ENCODE measurements at places on chromosomes 5 and 9. TPM values are rescaled to one million over a fixed set of nuclear protein-coding genes. Genes with fewer than 3 reads are reported as not detected.

SPARC gene
- 717 TPM for total RNA-seq

DNA sequence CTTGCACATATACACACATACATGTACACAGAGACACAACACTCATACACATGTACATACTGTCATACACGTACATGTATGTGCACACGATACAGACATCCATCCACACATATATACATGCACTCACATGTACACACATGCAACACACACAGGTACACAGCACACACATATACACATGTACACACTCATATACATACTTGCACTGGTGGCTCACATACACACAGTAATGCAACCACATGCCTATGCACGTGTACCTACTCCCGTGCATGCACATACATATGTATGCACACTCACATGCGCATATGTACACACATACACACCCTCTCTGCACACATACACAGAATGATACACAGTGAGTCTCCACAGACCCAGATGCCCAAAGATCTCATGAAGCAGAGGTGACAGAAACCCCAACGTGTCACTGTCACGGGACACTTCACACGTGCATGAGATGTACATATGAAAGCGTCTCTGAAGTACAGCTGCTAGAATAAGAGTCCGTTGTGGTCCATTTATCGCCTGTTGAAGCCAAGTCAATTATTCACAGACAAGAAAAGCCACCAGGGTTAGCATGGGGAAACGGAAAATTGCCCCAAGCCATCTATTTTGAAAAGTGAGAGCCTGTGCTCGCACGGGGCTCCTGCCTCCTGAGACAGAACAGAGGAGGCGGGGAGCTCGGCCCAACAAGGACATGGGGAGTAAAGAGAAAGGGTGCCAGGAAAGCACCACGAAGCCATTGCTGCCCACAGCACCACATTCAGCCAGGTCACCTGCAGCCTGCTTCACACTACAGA lies 24.9 kb downstream of the LPCAT1 start:
- peaks cover 14% of the 10 kb centered on the region for H3K4me1 ChIP-seq
- H3K27me3 ChIP-seq = no peaks in the 10 kb centered on the region
- H3K36me3 ChIP-seq = no peaks in the 10 kb centered on the region
- no peak overlapping the region for H3K4me3 ChIP-seq

GRCh38 chr5:177427919-177428573 lies 1.6 kb downstream of the GRK6 start:
- peaks cover 11% of the 10 kb centered on the region for H3K4me1 ChIP-seq
- no peaks in the 10 kb centered on the region for H3K27me3 ChIP-seq
- H3K36me3 ChIP-seq = no peaks in the 10 kb centered on the region
- no peak for DNase-seq

DNA sequence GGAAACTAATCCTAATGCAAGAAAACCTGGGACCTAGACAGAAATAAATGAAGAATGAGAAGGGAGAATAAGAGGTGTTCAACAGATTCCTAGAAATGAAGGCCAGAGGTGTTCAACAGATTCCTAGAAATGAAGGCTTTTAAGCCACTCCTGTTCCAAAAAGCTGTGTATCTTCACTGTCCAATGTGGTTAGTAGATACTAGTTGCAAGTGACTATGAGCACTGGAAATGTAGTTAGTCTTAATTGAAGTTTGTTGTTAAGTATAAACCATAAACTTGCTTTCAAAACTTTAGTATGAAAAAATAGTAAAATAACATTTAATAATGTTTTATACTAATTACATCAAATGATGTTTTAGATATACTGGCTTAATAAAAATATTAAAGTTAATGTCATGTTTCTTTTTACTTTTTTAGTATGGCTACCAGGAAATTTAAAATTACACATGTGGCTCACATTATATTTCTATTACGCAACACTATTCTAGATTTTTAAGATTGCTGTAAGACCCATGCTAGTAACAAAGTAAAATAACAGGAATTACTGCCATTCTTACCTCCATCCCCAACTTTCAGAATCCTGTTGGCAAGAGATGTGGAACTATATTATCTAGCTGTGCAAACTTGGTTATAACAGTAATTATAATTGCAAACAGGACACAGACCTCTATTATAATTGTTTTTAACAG lies 57.5 kb downstream of the RICTOR start:
- no peaks in the 10 kb centered on the region for H3K4me1 ChIP-seq
- DNase-seq = no peak
- no peaks in the 10 kb centered on the region for H3K27me3 ChIP-seq
- no peak overlapping the region for H3K27ac ChIP-seq
- no peaks in the 10 kb centered on the region for H3K36me3 ChIP-seq
- no peak overlapping the region for H3K4me3 ChIP-seq

- H3K4me3 ChIP-seq = no peak overlapping the region
- H3K27me3 ChIP-seq = no peaks in the 10 kb centered on the region
- DNase-seq = no peak
These were observed 146.9 kb upstream of the FBN2 start for GRCh38 chr5:128684961-128685360.

- peaks cover 5% of the 10 kb centered on the region for H3K27me3 ChIP-seq
- DNase-seq = no peak
- no peak overlapping the region for H3K27ac ChIP-seq
These were observed 120.1 kb downstream of the CMYA5 start for GRCh38 chr5:79809743-79810142.

LHX6 gene
- total RNA-seq = 0.46 TPM

- H3K36me3 ChIP-seq = no peaks in the 10 kb centered on the region
- H3K4me1 ChIP-seq = no peaks in the 10 kb centered on the region
- no peak overlapping the region for H3K27ac ChIP-seq
- no peak for DNase-seq
- no peak overlapping the region for H3K4me3 ChIP-seq
These were observed 12.6 kb downstream of the FGF18 start for GRCh38 chr5:171432076-171432475.

PHF24 gene
- total RNA-seq = 0.23 TPM

Data from ovary (tissue), 10 donors.